Aorta (tissue), 5 donors: ENCODE measurements at places on chromosomes 5 and 9.
A peak's percentile ranks its signal among the peaks of the same experiment; 100 is the strongest.

DNA sequence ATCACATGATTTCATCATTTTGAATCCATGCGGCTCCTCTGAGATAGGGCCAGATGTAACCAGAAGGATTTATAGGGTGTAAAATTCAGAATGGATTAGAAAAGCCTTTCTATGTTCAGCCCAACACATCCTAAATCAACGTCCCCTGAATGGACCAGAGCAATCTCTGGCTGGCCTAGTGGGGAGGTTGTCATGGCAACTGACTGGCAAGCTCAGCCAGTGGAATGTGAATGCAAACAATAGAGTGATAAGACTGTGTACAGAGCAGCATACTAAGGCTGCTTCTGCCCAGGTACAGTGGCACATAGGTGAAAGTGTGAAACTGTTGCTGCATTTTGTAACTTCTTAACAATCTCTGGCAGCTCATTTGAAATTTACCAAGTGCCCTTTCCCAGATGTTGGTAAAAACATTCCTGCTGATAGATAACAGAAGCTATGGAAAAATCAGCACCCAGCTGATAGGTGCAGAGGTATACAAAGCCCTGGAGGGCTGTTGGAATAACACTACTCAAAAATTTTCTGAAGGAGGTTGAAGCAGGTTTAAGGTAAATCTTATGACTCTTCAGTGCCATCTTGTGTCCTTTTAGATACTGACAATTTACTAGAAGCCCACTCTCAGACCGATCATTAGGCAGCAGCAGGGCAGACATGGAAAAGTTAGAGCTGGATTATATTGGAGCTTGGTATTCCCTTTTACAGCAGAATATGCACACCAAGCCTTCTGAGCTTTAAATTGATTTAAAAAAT, 267.2 kb downstream of the RAB3C start:
- no peak for DNase-seq

DNA sequence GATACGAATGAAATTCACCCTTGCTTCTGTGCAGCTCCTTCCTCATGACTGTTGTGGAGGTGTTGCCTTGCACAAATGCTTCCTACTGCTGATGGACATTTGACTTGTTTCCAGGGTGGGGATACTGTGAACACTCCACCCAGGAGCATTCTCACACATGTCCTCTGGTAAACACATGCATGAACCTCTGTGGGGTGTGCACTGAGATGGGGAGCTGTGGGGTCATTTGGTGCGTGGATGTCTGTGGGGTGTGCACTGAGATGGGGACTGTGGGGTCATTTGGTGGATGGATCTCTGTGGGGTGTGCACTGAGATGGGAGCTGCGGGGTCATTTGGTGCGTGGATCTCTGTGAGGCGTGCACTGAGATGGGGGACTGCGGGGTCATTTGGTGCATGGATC, 72.9 kb upstream of the IRX4 start:
- no peak for DNase-seq

DNA sequence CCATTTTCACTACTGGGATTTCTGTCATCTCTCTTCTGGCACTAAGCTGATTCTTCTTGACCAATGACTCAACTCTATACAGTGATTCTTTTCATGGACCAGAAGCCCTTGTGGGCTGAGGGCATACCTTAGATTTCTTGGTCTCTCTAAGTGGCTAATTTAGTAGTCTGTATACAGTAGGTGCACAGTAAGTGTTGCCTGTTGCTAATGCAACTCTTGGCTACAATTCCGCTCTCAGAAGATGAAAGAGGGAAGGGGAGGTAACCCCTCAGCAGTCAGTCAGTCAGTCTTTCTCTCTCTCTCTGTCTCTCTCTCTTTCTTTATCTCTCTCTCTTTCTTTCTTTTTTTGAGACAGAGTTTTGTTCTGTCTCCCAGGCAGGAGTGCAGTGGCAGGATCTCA, 115.1 kb upstream of the PANK3 start:
- no peak for DNase-seq

GRCh38 chr5:173468821-173469251, 140.6 kb upstream of the STC2 start:
- DNase-seq: no peak

GRCh38 chr5:129569295-129569694, 109.2 kb downstream of the ADAMTS19 start:
- no peak for DNase-seq

GRCh38 chr5:127696683-127697082, 6.5 kb upstream of the CCDC192 start:
- no peak for DNase-seq

- DNase-seq: no peak
Measured at GRCh38 chr5:16654647-16655334, 38.0 kb upstream of the RETREG1 start.

DNA sequence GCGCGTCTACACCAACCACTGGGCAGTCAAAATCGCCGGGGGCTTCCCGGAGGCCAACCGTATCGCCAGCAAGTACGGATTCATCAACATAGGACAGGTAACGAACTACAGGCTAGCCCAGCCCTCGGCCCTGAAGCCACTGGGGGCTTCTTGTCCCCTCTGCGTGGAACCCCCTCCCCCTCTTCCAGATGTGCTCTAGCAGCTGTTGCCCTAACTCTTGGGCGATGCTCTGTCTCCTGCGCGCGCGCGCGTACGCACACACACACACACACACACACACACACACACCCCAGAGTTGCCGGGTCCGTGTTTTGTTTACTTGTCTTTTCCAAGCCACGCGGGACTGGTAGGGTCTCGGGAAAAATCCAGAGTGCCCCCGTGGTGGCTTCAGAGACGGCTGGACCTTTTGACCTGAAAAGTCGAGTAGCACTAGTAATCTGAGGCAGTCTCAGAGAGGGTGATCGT, 836 bp downstream of the PCSK5 start:
- DNase-seq: peak; percentile 67

DNA sequence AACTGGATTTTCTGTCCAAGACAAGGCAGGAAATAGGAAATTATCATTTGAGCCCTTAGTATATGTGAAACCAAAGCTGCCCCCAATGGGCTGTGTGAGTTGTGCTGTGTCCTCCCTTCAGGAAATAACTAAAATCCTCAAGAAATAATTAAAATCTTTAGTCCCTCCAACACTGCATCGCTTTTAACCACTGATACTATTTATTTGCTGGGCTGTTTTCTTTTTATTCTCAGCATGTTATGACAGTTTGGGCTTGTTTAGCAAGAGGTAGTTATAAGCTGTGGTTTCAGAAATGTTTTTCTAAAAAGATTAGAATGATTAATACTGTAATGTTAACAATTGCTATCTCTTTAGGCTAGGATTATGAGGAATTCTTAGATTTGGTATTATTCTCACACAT, 187.0 kb upstream of the KCNN2 start:
- DNase-seq: no peak

- DNase-seq: no peak
Measured at GRCh38 chr5:66992547-66992946, 204.1 kb downstream of the CD180 start.
